Activated CD4-positive, alpha-beta T cell treated with anti-CD3 and anti-CD28 coated beads for 24 hours (primary cell): ENCODE measurements at places on chromosomes 2 and 18.

- no peak for DNase-seq
Observed at GRCh38 chr2:204180649-204181048, 244.1 kb downstream of the ICOS start.

DNA sequence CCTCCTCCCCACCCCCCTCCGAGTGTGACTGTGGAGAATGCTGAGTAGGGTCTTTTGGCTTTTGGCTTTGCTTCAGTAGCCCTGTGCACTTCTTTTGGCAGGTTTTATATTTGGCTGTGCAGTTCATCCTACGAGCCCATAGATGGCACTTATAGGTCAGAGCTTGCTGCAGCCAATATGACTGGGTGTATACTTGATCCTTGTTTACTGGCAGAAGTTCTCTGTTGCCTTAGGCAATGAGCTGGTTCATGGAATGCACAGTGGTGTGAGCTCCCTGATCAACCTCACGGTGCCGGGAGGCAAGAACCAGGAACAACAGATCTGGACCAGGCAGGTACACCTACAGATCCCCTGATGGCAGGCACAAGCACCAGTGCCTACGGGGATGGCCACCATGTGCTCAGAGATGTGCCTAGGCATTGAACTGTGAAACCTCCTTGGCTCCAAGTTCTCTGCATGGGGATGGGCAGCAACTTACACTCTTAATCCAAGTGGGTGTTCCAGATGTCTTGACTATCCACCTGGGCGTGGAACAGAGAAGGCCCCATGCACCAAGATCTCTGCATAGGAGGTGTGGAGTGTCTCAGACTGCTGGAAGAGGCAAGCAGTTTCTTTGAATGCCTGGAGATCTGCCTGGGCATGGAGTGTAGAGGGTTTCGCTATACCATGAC is 190.4 kb downstream of the KIAA1328 start:
- no peak for DNase-seq

DNA sequence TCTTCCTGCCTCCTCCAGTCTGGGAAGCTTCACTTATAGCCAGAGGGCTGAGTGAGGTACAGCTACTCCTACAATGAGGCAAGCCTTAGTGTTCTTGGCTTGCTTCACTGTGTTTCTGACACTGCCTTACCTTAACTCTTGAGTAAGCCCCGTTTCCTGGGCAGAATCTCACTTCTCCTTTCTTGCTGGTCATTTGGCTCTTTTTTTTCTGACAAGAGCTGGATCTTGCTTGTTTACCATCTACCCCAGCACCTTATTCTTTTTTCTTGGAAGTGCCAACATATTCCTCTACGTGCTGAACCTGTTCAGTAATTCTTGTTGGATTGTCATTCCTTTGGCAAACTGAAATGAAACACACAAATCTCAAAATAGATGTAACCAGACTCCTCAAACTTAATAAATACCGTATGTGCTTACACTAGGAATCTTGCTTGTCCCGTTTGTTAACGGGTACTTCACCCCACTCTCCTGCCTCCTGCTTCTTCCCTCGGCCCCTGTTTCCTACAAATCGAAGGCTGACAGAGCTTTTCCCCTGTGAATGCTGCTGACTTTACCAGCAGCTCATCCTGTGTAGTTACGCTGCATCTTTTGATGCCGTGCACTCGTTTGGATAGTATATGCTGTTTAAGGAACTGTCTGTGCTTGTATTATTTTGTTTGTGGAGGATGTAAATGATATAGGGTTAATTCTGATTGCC is 132.2 kb downstream of the FMNL2 start:
- no peak for DNase-seq

GRCh38 chr2:225137971-225138370 is 95.7 kb upstream of the DOCK10 start:
- no peak for DNase-seq

DNA sequence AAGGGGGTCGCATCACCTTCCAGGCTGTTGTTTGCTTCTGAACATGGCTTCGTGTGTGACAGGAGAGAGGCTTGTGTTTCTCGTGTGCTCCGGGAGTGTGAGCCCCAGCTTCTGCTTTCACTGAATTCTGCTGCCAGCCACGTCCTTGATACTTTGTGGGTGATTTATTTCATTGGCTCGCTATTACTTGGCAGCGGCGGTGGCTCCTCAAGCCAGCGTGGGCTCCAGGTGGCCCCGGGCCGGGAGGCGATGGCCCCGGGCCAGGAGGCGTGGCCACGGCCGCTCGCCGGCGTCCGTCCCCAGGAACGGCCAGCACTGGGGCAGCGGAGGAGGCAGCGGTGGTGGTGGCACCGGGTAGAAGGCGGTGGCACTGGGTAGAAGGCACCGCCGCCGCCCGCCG is 63.1 kb downstream of the NAPG start:
- DNase-seq = no peak

GRCh38 chr2:126704434-126705160 is 48.6 kb downstream of the GYPC start:
- no peak for DNase-seq

DNA sequence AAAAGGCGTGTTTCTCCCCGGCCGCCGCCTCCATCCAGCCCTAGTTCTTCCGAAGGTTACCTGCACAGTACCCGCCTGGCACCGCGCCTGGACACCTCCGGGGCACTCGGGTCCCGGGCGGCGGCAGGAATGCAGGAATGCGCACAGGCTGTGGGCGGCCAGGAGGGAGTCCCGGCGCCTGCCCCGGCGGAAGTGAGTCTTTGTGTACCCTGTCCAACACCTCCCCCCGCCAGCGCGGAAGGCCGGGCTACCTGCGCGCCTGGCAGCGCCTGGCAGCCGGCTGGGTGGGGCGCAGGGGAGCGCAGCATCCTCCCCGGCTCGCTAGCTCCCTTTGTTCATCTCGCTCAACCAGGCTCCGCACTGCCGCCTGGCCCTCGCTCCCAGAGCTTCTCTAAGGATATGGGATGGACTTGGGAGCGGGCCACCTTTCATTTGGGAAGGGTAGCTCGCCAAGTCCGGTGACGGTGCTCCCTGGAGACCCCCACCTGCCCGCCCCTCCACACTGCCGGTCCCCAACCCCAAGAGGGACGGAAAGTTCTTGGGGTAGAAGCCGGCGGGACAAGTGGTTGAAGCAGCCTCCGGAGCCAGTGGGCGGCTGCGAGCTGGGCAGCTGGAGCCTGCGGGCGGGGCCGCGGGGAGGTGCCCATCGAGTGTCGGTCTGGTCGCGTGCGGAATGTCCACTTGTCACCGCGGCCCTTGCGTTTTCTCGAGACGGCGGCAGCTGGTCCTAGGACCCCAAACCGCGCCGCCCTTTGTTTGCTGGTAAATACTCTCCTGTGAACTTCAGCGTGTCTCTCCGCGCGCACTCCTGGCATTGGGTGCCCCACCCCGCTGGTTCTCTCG is 1.2 kb upstream of the ST6GAL2 start:
- DNase-seq = no peak

DNA sequence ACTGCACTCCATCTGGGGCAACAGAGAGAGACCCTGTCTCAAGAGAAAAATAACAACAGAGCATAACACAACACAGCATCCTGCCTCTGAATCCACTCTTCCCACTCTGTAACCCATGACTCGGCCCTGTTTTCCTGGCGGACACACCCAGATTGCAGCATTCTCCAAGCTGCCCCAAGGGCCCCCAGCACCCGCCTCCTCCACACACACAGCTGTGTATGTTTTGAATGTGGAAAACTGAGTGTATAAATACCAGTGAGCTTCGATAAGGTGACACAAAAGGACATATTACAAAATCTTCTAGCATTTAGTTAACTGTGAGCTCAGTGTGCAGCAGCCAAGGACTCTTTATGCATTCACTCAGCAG is 13.0 kb downstream of the IMPA2 start:
- DNase-seq = no peak

DNA sequence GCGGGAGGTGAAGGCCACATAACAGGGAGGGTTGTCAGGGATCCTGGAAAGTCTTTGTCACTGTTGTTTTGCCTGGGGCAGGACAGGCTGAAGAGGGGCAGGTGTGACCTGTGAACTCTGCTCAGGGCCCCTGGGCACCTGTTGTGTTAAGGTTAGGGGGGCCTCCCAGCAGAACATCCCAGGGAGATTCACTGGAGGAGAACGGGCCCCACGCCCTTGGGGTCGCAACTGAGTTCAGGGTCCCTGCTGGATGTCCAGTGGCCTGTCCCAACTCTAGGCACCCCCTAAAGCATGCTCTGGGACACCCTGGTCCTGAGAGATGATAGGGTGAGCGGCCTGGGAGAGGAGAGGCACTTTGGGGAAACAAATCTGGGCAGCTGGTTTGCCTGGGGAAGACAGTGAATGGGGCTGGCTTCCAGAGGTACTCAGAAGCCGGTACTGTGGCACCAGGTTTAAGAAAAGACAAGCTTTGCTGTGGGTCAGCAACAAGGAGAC is 22.9 kb downstream of the GPR35 start:
- no peak for DNase-seq

GRCh38 chr2:120344976-120345581 is 857 bp upstream of the INHBB start:
- no peak for DNase-seq

- DNase-seq = no peak
Observed at GRCh38 chr18:57648414-57648813, 26.8 kb upstream of the NARS1 start.

GRCh38 chr2:85769983-85770362 is 16.2 kb downstream of the ATOH8 start:
- DNase-seq = no peak

DNA sequence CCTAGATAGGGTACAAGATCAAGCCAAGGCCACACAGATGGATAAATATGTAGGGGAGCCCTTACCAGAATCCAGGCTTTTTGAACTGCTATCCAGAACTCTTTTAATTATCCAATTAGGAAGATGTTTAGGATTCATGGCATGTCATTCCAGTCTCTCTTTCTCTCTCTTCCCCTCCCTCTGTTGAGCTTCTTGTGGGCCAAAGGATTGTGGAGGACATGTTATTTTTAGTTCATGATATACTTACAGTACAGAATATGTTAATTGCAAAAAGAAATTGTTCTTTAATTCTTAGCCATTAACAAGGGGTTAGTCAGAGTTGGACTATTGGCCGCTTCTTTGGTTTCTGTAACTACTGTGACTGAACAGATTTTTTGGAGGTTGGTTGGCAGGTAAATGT is 113.0 kb downstream of the SETBP1 start:
- no peak for DNase-seq

DNA sequence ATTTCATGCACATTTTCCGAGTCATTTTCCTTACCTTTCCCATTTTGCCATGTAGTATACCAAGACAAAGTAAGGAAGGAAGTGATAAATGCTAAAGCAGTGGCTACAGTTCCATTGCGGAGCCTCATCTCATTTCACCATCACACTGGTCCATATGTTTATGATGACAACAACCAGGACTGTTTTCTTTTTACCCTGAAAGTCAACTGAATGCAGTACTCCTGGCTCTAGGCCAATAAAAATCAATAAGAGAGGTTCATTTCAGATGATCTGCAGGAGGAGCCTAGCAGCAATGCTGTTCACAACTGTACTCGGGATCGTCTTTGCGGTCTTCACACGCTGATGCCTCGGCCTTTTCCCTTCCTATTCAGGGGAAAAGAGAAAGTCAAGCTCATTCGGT is 4.7 kb downstream of the MGAT4A start:
- no peak for DNase-seq

- DNase-seq = no peak
Observed at GRCh38 chr18:55195863-55196262, 236.6 kb upstream of the CCDC68 start.

DNA sequence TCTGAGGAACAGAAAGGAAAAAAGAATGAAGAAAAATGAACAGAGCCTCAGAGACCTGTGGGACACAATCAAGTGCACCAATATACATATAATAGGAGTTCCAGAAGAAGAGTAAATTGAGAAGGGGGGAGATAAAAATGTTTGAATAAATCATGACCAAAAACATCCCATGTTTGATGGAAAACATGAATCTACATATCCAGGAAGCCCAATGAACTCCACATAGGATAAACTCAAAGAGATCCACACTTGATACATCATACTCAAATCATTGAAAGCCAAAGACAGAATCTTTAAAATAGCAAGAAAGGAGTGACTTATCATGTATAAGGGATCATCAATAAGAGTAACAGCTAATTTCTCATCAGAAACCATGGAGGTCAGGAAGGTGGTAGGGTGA is 80.0 kb downstream of the COA5 start:
- DNase-seq = no peak

- DNase-seq = no peak
Observed at GRCh38 chr2:239579524-239580198, 178.8 kb upstream of the HDAC4 start.

- no peak for DNase-seq
Observed at GRCh38 chr2:104897515-104898184, 43.7 kb downstream of the POU3F3 start.

- DNase-seq = no peak
Observed at GRCh38 chr18:77366720-77367641, 117.3 kb downstream of the GALR1 start.
